ENCODE measurements at places on chromosomes 4 and X.

- no peak for DNase-seq
Observed at GRCh38 chr4:39682138-39682537, 15.8 kb upstream of the UBE2K start.

GRCh38 chrX:24874604-24875247 lies 141.0 kb downstream of the ARX start:
- no peak for DNase-seq

- no peak for DNase-seq
Observed at GRCh38 chr4:126895988-126896570, 736.7 kb upstream of the INTU start.

DNA sequence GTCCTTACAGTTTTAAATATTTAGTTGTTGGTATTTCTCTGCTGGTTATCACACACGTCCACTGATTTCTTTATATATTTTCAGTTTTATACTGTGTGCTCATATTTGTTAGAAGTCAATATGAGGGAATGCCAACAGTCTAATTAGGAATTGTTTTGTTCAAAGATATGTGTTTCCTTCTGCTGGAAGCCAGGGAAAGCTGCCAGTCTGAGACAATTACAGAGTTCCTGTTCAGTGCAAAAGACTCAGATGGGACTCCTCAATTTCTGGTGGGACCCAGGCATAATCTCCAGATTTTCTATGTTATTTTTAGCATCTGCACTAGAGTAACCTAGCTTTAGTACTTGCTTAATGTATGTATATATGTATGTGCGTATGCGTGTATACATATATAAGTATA lies 486.0 kb downstream of the GRID2 start:
- DNase-seq = no peak

DNA sequence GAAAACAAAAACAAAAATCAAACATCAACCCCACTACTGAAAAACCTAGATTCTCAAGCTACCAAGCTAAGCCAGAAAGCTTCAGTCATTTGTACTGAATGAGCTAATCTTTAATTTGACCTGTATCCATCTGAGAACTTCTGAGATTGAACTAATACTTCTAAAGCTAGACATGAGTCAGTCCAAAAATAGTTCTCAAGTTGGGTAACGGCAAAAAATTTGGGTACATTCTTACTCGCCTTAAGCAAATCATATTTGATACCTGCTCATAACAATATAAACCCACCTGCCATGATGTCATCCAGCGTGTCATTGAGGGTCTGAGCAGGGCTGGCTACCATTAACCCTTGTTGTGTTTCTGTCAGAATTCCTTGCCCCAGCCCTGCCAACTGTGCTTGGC lies 69.7 kb upstream of the COX18 start:
- no peak for DNase-seq

GRCh38 chr4:140234697-140235060 lies 80.7 kb upstream of the MAML3 start:
- no peak for DNase-seq

DNA sequence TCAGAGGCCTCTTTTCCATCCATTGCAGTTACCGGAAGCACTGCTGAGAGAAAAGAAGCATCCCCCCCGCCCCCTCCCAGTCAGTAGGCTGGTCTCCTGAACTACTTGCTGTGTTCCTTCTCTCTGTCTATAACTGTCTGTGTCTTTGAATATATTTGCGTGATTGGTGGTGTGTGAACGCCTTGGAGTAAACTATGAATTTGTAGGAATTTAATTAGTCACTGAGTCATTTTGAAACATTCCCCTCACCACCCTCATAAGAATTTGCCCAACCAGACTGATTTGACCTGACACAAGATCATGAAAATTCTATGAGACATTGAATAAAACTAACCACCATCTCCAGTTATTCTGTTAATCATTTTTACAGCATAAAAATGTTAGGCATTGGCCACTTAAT lies 6.7 kb upstream of the NXF3 start:
- DNase-seq = no peak

DNA sequence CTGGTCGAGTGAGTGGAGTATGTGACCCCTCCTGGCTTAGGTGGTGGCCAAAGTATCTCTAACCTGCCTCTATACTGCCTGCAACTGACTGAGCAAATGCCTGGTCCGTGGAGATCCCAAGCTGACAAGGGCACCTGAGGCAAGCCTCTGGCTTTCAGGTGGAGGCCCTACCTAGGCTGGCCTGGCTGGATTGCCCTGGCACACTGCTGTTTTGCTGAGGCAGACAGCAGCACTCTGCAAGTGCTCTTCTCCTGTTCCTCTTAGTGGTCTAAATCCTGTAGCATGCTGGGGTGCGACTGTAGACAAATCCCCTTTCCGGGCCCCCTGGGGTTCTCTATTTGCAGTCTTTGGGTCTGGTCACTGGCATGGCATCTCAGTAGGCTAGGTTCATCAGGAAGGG lies 44.8 kb downstream of the PNMA5 start:
- DNase-seq = no peak

- no peak for DNase-seq
Observed at GRCh38 chr4:71732706-71733105, 51.2 kb downstream of the GC start.

GRCh38 chr4:90189178-90189577 lies 62.0 kb downstream of the CCSER1 start:
- DNase-seq = no peak

DNA sequence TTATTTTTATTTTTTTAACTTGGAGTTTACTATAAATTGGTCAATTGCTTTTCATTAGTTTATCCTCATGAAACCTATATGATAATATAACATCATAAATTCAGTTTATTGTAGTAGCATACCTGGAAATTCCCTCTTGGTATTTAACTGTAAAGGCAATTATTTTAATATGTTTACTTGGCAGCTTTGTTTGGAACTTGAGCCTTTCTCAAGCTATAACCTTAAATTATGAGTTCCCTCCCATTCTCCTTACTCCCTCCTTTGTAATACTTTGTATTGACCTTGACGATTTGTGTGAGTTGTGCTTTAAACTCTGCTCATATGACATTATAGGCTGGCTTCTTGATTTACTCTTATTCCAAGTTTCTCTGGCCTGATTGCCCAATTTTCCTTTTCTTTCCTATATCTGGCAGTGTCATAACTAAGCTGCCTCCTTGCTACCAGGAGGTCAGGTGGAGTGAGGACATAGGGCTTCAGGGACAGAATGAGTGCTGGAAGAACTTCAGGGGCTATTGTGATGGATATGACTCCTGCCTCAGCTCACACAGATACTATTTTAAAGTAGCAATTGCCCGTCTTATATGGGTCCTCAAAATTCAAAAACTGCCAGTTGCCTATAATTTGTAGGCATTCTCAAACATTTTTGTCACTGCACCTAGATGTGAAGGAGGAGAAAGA lies 77.7 kb downstream of the RAP1GDS1 start:
- DNase-seq = no peak

GRCh38 chr4:189046642-189047041 lies 894.0 kb upstream of the FRG1 start:
- DNase-seq = no peak

DNA sequence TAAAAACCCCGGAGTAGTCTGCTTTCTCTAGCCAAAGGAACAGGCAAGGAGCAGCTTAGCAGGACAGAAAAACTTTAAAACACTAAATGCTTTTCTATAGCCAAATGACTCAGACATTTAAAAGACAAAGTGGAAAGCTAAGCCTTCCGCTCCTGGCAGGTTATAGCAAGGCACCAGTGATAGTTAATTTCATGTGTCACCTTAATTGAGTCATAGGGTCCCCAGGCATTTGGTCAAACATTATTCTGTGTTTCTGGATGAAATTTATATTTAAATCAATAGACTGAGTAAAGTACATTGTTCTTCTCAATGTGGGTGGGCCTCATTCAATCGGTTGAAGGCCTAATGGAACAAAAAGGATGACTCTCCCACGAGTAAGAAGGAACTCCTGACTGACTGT lies 885.7 kb upstream of the ADGRL3 start:
- DNase-seq = no peak

- peak; percentile 67 for DNase-seq
Observed at GRCh38 chr4:985123-985830, 1.6 kb upstream of the IDUA start.

DNA sequence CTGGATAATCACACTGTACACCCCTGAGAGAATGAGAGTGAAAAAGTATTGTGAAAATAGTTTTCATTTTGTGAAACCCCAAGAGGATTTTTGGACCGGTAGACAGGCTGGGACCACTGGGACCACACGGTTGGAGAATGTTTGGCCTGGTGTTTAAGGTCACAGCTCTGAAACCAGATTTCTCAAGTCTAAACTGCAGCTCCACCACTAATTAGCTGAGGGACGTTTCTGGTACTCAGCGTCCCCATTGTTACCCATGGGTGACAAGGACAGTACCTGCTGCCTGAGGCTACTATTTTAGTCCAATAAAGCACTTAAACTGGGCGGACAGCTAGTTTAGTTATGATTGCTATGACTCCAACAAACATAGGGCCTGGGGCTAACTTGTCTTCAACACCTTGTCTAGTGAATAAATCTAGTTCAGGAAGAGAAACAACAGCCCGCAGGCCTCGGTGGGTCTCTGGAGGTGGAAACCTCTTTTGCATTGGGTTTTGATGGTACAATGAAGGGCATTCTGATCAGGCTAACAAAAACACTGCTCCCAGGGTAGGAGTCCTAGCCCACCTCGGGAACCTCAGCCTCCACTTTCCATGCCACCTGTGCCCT lies 509 bp upstream of the USP11 start:
- DNase-seq = no peak

DNA sequence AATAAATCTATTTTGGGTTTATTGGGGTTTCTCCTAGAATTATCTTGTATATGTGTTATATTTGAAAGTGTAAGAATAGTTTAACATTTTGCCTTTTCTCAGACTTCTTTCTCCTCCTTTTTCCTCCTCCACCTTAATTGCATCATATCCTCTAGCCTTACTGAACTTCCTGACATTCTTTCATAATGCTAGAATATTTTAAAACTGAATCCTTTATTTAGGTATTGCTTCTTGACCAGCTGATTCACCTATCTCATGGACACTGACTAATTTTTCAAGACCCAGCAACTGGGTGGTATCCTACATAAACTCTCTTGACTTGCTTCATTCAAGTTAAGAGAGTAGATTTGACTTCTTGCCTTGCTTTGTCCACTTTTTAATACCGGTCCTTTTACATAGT lies 1508.9 kb downstream of the STIM2 start:
- no peak for DNase-seq

GRCh38 chr4:106325800-106326199 lies 9.4 kb downstream of the AIMP1 start:
- DNase-seq = no peak

DNA sequence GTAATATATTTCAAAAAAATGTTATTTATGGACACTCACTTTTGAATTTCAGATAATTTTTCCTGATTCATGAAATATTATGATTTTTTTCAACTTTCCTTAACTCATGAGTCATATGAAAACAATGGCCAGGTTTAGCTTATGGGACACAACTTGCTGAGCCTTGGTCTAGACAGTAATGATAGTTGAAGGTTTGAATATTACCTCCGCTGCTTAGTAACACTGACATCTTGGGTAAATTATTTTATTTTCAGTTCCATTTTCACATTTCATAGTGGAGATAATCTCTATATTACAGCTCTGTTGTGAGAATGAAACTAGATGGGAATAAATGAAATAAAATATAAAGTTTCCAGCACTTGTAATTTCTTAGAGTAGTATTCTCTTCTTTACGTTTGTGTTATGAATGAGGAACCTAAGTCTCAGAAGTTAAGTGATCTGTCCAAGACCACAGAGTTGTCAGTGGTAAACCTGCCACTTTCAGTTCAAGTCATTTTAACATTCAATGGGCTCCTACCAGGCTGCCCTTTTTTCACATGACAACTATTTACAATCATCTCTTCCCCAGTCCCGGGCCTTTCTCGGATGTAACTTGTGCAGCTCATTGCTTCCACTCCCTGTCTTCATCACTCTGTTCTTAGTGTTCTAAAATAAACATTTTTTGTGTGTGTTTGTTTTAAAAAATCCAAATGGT lies 46.8 kb upstream of the GC start:
- DNase-seq = no peak

- DNase-seq = no peak
Observed at GRCh38 chr4:24991015-24991414, 39.7 kb downstream of the LGI2 start.

DNA sequence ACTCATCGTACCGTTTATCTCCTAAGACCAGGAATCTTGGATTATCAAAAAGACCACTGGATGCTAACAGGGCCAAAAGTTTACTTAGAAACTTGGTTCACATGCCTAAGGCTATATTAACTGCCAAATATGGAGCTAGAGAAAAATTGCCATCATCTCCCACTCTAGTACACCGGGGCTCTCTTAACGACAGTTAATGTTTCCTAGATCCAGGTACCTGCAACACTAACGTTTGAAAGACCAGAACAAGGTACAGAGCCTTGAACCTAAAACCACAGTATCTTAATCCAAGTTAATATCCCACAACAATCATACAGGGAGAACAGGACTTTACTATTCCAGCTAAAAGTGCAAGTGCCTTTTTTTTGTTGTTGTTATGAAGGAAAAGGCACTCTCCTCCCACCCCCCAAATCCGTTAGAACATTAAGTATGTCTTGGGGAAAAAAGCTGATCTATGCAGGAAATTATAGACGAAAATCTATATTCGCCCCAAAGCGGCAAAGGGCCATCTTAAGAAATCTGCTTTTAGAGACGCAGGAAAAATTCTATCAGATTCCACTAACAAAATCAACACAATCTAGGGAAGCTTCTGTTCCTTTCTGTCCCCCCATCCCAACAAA lies 1.3 kb downstream of the G3BP2 start:
- DNase-seq = no peak

DNA sequence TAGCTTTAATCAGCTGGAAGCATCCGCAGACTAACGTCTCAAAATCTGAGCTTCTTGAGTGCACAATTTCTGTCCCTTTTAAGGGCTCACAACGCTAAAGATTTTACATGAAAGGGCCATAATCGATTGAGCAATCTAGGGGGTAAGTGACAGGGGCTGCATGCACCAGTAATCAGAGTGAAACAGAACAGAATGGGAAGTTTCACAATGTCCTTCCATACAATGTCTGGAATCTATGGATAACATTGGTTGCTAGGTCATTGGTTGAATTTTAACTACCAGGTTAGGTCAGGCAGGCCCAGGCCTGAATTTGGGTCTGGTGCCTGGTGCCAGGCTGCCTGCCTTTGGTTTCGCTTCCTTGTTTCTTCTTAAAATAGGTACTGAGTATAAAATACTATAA lies 42.0 kb upstream of the MTMR8 start:
- DNase-seq = no peak

GRCh38 chr4:128354205-128354821 lies 66.7 kb upstream of the PGRMC2 start:
- no peak for DNase-seq

DNA sequence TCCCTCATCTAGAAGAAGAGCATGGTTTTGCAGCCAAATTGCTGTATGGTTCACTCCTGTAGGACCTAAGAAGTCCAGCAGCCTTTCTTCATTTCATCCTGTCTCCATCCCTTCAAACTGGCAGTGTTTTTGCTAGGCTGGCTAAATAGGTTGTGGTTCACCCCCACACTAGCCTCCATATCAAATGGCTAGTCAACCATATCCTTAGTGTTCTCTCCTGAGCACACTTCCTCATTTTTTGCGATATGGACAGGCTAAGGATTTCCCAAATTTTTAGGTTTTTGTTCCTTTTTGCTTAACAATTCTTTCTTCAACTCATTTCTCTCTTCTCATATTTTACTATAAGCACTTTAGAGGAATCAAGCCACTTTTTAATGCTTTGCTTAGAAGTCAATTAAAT lies 98.8 kb upstream of the NOCT start:
- DNase-seq = no peak

- DNase-seq = no peak
Observed at GRCh38 chr4:96767815-96768480, 928.1 kb downstream of the PDHA2 start.

GRCh38 chr4:41377196-41377595 lies 120.5 kb downstream of the UCHL1 start:
- no peak for DNase-seq

- no peak for DNase-seq
Observed at GRCh38 chrX:49106930-49107329, 16.6 kb downstream of the GPKOW start.
